ENCODE measurements at places on chromosomes 2 and 18. TPM values are rescaled to one million over a fixed set of nuclear protein-coding genes. Genes with fewer than 3 reads are reported as not detected.

The VSNL1 gene
- total RNA-seq: not detected

The CENPO gene
- total RNA-seq: 51.7 TPM

DNA sequence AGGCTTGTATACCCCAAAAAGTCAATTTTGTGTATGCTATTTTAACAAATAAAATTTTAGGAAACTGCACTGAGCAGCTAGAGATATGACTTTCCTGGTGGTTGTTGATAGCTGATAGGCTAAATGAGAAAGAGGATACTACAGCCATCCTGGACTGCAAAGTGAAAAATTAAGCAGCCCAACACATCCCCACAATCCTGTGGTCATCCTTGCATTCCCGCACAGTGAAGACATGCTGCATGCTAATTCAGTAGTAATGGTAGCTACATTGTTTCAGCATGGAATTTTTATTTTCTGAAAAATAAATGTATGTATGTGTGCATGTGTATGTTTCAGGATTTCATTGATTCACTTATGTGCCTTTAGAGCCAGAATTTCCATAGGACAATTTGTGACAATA is 124.2 kb upstream of the CCDC68 start:
- DNase-seq: no peak

- DNase-seq: no peak
Observed at GRCh38 chr18:69649684-69650083, 249.0 kb downstream of the DOK6 start.

DNA sequence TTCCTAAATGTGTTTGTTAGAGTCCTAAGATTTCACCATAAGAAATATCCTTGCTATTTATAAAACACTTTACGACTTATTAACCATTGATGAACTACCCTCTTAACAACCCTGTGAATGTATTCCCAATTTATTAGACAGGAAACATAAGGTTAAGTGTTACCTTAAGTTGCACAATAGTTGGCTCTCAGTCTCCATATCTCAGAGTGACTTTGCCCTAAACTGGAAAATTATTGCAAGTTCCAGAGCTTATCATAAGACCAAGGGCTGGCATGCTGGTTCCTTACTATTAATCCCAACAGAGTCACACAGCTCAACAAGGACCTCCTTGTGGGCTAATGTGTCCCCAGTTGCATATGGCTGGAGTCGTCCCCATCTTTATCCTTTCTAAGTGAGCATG is 165.8 kb downstream of the INSIG2 start:
- no peak for DNase-seq
